Hypothalamus (tissue), 51 donors: ENCODE measurements at places on chromosomes 7 and 10.

DNA sequence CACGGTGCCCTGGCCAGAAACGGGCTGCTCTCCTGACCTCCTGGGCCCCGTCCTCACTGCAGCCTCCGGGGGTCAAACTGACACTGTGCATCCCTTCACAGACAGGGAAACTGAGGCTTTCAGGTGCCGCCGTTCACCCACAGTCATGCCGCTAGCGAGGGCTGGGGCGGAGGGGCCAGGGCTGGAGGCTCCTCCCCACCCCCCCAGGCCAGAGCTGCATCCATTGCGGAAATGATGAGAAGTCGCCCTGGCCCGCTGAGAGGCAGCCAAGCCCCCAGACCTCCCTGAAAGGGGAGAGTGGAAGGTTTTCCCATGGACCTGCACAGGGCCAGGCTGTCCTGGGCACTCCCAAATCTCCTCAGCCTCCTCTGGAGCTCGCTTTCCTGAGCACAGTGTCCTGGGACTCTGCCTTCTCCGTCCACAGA lies 16.5 kb upstream of the INPP5A start:
- no peak for DNase-seq

DNA sequence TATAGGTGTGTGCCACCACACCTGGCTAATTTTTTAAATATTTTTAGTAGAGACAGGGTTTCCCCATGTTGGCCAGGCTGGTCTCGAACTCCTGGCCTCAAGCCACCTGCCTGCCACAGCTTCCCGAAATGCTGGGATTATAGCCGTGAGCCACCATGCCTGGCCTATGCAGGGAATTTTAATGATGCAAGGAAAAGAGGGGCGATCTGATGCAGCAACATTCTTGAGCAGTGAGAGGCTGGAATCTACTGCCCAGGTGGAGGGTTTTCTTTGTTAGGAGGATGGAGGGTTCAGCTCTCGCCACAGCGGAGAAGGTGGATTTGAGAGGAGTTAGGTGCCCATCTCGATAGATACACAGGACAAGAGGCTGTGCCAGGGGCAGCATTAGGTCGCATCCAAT lies 332.3 kb downstream of the GATA3 start:
- no peak for DNase-seq

DNA sequence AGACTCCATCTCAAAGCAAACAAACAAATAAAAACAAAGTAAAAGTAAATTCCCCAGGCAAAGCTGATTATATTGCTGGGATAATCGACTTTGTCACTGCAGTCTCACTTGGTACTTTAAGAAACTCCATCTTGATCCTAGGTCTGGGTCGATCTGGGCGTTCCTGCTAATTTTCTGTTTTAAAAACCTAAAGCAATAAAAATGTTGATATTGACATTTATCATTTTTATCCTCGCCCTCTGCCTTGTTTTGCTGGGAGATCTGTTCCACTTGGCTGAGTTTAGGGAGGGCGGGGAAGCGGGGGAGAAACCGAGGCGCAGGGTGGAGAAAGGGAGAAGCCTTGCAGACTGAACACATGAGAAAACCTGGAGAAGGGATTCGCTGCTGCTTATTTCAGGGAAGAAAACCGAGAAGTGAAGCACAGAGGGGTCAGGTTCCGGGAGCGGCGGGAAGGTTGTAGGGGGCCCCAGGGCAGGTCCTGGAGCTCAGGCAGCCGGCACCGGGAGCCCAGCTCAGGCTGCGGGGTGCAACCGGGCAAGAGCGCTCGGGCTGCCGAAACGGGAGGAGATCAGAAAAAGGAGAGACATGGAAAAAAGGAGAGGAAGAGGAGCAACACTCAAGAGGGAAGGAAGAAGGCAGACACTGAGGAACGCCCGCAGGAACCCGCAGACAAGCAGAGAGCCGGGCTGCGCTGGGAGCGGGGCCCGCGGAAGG lies 27.3 kb upstream of the KMT2C start:
- DNase-seq = no peak

GRCh38 chr7:51034521-51035264 lies 252.0 kb upstream of the GRB10 start:
- no peak for DNase-seq

DNA sequence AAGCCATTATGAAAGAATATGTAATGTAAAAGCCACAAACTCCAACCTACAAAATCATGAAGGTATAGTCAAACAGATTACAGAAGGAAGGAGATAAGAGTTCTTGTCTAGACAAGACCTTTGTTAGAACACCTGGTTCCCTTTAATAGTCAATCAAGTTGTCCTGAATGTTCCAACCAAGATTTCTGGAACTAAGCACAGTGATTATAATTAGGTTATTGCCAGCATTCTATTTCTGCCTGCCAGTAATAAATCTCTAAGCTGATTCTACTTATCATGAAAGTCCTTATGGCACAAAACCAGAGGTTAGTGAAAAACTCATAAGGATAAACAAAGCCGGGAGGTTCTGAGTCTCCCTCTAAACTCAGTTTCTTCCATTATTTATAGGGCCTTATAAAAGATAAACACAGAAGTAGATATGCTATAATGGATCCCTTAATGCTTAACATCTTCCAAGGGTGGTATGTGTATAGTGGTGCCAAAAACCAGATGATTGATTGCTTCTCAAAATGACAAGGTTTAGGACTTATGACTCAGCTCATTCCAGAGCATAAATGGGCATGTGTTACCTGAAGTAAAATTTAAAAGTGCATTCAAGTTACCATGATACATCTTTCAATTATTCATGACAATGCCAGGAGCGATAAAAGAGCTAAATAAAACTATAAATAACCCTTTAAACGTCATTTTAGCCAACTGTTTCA lies 237.2 kb downstream of the CSTF2T start:
- no peak for DNase-seq

DNA sequence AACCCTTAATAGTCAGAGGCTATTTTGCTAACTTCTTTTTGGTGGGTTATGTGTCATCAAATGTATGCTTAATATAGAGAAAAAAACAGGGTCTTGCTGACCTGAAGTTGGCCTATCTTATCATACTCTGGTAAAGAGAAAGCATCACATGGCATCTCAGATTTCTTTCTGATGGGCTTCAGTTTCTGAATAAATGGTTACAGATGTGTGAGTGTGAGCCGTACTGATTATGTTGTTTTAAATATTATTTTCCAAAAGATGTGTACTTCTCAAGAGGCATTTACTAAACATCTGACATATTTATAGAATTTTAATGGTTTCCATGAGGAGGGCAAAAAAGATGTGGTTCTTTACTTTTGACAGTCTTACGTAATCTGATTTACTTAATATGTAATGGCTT lies 28.4 kb downstream of the BBS9 start:
- DNase-seq = no peak

- DNase-seq = no peak
Measured at GRCh38 chr10:28793482-28793881, 116.2 kb downstream of the BAMBI start.

DNA sequence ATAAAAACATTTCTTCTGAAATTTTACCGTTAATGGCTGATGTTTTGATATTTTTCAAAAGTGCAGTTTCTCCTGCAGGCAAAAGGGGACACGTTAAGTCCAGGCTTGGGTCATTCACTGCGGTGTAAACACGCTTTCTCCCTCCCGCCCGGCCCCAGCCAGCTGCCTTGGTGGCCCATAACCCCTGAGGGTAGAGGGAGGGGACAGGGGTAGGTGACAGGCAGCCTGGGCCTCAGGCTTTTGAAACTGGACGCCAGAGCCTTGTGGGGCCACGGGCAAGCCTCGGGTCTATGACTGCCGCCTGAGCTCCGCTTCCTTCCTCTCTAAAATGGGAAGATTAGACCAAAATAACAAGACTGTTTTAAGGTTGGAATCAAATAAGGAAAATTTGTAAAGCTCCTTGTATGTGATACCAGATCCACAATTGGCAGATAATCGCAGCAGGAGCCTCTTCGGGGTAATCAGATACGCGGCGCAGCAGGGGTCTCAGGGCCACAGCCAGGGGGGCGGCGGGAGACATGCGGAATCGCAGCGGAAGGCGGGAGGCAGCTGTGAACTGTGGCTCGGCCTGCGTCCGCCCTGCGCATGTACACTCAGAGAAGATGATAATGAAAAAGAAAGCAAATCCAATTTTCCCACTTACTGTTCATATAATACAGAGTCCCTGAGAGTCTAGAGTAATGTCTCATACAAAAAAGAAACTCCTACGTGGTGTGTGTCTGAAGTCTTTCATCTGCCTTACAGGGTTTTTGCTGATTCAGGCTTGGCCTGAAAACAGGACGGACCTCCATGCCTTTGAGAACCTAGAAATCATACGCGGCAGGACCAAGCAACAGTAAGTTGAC lies 138.3 kb downstream of the EGFR start:
- no peak for DNase-seq

DNA sequence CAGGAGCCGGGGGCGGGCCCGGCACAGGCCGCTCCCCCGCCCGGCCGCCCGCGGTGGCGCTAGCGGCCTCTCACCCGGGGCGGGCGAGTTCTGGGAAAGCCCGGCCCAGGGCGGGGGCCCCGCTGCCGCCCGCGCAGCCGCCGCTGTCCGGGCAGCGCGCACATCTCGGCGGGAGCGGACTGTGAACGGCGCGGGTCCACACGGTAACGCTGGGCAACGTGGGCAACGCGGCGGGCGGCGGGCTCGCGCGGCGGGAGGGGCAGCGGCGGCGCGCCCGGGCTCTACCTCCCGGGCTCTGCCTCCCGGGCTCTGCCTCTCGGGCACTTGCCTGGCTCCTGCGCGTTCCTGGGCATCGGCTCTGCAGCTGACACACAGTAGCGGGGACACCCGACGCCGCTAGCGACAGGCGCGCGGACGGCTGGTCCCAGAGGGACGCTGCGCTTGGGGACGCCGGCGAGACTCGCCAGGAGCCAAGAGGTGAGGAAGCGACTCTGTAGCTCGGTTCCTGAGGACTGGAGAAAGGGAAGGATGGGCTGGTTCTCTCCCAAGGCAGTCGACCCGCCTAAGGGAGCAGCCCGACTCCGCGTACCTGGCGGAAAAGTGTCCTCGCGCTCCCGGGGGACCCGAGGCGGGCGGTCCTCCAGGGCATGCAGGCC lies at the start of gene PLCE1:
Gene PLCE1 (plus strand): TSS at position 150 of the 656 bp plus-strand sequence. CDS start 37,116 bp downstream, outside the sequence.
- DNase-seq = peak; percentile 43

- no peak for DNase-seq
Measured at GRCh38 chr10:102121739-102122372, 1.7 kb upstream of the LDB1 start.

DNA sequence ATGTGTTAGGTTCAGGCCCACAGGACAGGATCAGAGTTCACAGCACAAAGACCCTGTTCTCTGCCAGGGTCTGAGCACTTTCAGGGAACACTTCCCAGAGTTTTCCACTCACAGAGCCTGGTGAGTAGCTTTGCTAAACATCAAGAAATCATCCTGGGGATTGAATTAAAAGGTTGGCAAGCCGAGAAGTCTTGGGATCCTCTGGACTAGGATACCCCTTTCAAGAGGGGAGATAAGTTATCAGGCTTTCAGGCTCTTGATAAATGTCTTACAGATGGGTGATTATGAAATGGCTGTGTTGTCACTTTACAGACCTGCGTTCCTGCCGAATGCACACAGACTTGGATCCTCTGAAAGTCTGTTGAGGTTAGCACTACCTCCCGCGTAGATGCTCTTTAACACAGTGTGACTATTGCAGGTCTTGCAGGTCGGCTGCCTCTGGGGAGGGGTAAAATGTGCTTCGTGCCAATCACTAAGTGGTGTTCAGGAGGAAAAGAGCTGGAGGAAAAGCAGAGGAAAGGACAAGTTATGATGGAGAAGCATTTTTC lies 473.5 kb upstream of the AKR1E2 start:
- no peak for DNase-seq

DNA sequence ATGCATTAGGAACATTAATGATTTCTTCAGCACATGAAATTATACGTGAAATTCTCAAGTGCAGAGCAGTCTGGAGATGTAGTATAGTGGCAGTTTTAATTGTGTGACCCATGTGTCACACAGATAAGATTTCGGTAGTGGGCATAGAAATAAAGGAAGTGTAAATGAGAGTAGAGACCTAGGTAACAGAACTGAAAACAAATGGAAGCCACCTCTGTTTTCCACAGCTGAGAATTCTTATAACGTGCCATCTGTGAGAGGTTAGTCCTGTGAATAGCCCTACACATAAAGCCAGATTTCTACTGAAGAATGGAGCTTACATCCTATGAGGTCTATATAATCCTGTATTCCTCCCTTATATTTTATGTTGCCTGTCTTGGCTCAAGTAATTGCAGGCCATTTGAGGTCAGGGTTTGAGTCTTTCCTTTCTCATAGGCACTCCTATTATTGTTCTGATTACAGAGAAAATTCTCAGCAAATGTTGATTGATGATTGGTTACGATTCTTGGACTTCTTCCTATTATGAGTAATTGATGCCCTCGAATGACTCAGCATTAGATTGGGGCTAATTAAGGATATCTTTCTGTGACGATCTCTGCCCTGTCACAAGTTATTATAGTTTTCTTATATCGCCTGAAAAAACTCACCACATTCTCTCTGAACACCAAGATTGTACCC lies 258.2 kb downstream of the KIF20B start:
- DNase-seq = no peak

DNA sequence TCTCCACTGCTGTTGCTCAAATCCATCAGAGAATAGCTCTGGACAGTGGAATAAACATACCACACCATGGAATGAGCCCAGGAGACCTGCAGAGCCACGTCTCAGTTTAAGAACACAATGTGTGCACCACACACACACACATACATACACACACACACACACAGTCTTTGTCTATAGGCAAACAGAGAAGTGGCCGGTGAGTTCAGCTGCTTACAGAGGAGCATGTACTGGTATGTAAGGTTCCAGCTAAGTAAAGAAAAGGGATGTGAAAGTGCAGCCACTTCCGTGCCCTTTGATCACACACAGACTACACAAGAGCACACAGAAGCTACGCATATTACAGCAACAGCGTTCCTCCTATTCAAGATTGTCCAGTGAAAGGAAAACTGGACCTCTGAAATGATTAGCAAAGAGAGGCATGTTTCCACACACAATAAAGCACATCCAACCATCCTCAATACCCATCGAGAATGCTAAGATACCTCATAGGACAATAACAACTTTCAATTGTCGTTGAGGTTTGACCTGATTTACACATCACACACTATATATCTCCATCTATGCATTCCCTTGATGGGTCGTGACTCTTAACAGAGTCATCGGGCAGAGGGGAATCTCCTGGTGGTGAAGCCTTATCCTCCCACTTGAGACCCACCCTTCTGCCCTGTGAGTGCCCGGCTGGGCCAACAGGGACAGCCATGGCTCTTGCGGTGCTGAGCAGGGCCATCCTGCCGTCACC lies 23.6 kb downstream of the SLC35B4 start:
- DNase-seq = no peak

GRCh38 chr10:24882047-24882698 lies 70.2 kb downstream of the PRTFDC1 start:
- no peak for DNase-seq

DNA sequence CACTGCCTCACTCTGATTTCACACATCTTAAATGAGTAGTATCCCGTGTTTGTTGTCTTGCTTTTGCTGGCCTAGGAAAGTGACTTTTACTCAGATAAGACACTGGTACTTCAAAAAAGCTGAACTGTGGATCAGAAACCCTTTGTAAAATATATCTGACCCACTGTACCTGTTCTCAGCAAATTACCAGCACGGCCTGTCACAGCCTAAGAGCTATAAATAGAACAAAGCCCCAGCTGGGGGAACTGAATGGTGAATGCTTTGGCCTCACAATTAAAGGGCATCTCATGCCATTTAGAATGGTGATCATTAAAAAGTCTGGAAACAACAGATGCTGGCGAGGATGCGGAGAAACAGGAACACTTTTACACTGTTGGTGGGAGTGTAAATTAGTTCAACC lies 76.1 kb downstream of the CREB3L2 start:
- no peak for DNase-seq

GRCh38 chr10:30577048-30577447 lies 52.5 kb downstream of the LYZL2 start:
- DNase-seq = no peak

GRCh38 chr7:134154581-134155130 lies 27.5 kb downstream of the LRGUK start:
- no peak for DNase-seq

GRCh38 chr7:65827366-65827765 lies 45.5 kb upstream of the VKORC1L1 start:
- no peak for DNase-seq
